ENCODE measurements at places on chromosomes 2 and 18.

GRCh38 chr2:209305026-209305425 lies 118.8 kb upstream of the MAP2 start:
- no peak for DNase-seq

DNA sequence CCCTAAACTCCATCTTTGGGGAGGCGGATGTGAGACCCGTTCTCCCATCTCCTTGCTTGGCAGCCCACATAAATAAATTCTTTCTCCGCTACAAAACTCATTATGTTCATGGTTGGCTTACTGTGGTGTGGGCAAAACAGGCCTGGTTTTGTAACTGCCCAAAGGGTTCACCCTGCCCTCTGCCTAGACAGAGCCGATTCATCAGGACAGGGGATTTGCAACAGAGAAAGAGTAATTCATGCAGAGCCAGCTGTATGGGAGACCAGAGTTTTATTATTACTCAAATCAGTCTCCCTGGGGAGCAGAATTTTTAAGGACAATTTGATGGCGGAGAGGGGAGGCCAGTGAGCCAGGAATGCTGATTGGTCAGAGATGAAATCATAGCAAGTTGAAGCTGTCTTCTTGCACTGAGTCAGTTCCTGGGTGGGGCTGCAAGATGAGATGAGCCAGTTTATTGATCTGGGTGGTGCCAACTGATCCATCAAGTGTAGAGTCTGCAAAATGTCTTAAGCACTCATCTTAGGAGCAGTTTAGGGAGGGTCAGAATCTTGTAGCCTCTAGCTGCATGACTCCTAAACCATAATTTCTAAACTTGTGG lies 8.4 kb upstream of the RNF125 start:
- DNase-seq, result no peak

DNA sequence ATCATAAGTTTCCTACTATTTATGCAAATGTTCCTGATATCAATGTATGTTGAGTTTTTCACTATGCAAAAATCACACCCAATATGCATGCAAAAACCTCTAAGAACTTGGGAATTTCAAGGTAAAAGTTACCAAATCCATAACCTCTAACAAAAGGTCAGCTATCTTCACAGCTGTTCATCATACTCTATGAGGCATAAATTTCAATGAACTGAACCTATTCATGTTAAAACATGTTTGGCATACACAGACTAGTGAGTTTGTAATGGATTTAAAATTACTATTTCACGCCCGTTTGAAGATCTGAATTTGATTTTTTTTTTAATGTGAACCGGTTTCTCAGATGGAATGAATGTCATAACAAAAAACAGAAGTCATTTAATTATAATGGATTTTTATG lies 100.2 kb downstream of the ATAD2B start:
- no peak for DNase-seq

DNA sequence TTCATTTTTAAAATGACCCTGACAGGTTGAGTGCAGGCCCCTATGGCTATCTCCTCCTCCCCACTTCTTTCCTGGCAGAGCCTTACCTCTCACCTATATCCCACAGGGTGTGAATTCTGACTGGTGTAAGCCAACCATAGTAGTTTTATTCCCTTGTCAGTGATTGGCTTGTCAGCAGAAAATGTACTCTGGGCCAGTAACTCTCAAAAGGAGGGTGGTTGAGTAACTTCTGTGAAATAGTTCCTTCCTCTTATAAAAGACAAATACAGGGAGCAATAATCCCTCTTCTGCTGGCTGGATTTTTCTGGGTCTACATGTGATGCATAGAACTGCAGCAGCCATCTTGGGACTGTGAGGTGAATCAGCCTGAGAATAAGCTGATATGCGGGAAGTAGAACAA lies 83.4 kb downstream of the RAPH1 start:
- DNase-seq, result no peak

GRCh38 chr2:200703127-200703925 lies 108.4 kb upstream of the BZW1 start:
- no peak for DNase-seq

GRCh38 chr18:69774831-69775230 lies 172.8 kb downstream of the CD226 start:
- DNase-seq, result no peak

DNA sequence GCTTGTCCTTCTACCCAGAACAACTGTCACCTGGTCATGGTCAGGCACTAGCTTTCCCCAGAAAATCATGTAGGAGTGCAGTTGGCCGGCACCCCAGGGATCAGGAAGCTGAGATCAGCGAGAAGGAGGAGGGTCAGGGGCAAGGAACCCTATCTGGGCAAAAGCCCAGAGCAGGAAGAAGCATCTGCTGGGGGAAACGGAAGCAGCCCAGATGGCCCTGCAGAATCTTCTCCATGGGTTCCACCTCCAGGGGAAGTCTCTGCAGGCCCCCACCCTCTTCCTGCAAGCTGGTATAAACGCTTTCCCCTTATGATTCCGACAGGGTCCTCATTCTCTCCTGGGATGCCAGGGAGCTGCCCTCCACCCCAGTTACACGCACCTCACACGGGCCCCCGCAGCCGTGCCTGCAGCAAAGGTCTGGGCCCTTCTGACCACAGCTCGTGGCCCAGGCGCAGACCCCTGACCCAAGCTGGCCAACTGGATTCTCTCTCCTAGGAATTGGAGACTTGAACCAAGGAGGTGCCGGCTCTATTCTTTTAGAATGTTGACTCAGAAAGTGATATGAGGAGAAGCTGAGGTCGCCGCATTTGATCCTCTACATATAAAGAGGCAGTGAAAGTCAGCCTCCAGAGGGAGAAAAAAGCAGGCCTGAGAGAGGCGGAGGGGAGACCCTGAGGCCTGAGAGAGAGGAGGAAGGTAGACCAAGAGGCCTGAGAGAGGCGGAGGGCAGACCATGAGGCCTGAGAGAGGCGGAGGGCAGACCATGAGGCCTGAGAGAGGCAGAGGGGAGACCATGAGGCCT lies 71.0 kb downstream of the STPG4 start:
- DNase-seq, result no peak

GRCh38 chr2:117411983-117412382 lies 402.5 kb upstream of the DDX18 start:
- DNase-seq, result no peak

GRCh38 chr2:239508261-239508660 lies 107.4 kb upstream of the HDAC4 start:
- no peak for DNase-seq

DNA sequence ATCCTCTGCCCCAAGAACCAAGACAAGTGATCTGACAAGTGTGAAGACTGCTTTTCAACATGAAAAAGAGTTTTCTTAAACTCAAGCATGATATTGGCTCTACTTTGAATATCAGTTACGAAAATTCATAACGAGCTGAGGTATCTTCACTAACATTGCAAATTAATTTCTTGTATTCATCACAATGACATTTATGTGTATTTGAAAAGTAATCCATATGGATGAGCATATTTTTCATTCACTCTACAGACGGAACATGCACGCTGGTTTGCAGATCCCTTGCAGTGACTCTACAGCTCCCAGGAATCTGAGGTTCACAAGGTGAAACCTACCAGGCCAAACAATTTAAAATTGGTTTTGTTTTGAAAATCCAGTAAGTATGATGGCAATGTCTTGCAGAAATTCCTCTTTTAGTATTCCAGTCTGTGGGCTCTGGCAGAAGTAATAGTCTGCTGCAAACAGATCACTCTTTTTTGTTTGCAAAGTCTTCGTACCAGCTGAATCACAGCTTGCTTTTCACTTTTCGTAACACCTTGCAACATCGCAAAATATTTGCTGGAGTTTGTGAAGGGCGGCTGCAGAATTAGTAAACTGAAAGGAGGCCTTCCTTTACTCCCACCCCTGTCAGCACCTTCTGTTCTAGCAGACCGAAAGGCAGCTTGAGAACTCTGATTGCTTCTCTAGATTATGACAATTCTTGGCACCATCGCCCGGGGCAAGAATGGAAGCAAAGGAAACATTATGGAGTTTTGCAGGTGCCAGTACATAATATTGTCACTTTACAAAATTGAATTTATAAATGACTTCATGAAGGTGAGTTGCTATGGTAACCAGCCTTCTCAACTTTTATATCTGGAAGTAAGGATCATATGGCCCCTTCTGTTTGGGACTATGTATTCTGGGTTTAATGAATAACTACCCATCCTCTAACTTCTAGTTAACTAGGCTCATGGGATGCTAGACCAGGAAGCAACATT lies 168.7 kb downstream of the TMEM247 start:
- DNase-seq, result no peak
